Fibroblast of the aortic adventitia (primary cell): ENCODE measurements at places on chromosomes 1 and 21. TPM values are rescaled to one million over a fixed set of nuclear protein-coding genes. Genes with fewer than 3 reads are reported as not detected.
A peak's percentile ranks its signal among the peaks of the same experiment; 100 is the strongest.

Gene JAM2
- 1.1 and 3.0 TPM in 2 replicates for total RNA-seq

Gene PLA2G2F
- not detected in 2 replicates for total RNA-seq

DNA sequence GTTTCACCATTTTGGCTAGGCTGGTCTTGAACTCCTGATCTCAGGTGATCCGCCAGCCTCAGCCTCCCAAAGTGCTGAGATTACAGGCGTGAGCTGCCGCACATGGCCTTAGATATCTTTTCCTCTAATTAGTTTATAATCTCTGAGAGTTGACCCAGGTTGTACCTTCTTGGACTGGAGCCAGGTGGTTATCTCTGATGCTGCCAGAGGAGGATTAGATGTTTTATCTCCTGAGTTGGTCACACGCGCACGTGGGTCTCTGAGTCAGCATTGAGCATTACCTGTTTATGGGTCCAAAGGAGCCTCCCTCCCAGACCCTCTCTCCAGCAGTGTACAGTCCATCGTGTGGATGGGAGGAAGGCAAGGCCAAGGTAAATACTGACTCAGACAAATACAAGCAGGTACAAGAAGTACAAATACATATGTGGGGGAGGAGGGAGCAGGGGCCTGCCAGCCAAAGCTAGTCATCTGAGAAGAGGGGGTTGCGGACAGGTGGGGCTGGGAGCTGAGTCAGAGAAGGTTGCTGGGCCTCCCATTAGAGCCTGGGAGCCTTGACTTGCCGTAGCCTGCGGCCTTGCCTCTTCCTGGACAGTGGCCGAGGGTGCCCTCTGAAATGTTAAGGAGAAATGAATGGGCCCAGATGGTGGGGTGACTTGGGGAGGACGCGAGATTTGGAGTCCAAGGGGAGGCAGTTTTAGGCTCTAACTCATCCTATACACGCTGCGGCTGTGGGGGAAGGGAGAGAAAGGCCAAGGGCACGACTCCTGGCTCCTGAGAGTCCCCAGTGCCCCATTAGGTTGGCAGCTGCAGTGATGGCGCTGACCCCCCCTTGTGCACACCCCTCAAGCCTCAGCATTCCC lies 13.1 kb downstream of the IL6R start:
- no peak for DNase-seq

DNA sequence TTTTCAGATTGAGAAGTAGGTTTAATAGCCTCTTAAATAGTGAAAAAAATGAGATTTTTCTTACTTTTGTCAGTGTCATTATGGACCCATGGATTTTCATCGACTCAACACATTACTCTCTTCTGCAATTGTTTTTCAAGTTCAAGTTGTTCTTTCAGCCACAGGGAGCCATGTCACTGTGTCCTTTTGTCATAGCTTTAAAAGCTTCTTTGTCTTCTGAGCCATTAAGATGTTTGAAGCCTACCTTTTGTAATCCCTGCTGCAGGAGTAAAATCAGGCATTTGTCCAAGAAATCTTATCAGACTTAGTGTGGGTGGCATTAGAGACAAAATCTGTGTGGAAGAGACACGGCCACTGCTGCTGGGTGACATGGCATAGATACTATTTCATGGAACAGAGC lies 92.8 kb upstream of the ZP4 start:
- no peak for DNase-seq

- DNase-seq: no peak
These were observed 1.5 kb downstream of the KCNA3 start for GRCh38 chr1:110673197-110673701.

GRCh38 chr1:225828706-225829345 lies 18.9 kb downstream of the EPHX1 start:
- DNase-seq: no peak

Gene CA14
- total RNA-seq: not detected in 2 replicates

- DNase-seq: peak; percentile 79
These were observed 90.7 kb downstream of the ARHGEF10L start for GRCh38 chr1:17630048-17630830.

- DNase-seq: no peak
These were observed 136.8 kb downstream of the KCNK2 start for GRCh38 chr1:215219372-215219771.

Gene SLC45A1
- 2.0 TPM in 2 replicates for total RNA-seq

Gene IFI44
- 14.2 and 66.6 TPM in 2 replicates for total RNA-seq

DNA sequence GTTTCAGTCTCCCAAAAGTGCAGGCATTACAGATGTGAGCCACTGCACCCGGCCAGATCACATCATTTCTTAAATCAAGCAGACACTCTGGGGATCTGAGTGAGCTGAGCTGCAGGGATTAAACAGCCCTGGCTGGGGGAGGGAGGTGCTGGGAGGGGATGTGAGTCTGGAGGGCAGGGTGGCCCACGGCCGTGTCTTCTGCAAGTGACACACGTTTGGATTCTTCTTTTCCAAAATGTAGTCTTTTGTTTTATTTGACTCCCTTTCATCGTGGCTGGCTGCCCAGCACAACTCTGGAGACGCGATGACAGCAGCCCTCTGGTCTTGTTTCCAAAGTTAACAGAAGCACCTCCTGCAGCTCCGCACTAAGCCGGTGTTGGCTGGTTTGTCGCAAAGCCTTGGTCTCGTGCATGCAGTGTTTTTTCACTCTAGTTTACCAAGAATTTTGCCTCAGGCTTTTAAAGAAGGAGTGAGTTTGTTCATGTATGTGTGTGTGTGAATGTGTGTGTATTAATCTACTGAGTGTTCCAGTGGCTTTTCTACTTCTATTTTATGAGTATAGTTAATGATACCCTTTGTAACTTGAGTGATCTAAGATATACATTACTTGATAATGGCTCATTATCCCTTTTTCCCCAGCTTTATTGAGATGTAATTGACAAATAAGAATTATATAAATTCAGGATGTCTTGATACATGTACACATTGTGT lies 2.8 kb upstream of the KRTAP10-5 start:
- DNase-seq: peak; percentile 16

GRCh38 chr1:205840146-205840923 lies 9.6 kb downstream of the PM20D1 start:
- no peak for DNase-seq

DNA sequence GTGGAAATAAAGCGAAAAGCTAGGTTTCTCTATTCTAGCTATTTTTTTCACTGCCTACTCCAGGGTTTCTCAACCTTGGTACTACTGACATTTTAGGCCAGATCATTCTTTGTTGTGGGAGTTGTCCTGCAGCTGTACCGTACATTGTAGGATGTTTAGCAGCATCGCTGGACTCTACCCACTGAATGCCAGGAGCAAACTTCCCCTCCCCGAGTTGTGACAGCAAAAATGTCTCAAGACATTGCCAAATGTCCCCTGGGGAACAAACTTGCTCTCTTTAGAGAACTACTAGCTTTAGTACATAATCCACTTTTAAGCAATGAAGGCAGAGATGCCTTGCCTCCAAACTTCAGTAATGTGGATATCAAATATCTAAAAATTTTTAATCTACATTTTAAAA lies 122.8 kb downstream of the PLPPR5 start:
- DNase-seq: no peak

Gene SYCP1
- not detected in 2 replicates for total RNA-seq
